ENCODE measurements at places on chromosomes 6 and 20. TPM values are rescaled to one million over a fixed set of nuclear protein-coding genes. Genes with fewer than 3 reads are reported as not detected.

Gene ESR1
- total RNA-seq = 5.9 TPM

- no peak for DNase-seq
Measured at GRCh38 chr20:46951405-46951804, 56.8 kb downstream of the EYA2 start.

- no peak for DNase-seq
Measured at GRCh38 chr6:33061987-33062386, 11.5 kb downstream of the HLA-DPA1 start.

DNA sequence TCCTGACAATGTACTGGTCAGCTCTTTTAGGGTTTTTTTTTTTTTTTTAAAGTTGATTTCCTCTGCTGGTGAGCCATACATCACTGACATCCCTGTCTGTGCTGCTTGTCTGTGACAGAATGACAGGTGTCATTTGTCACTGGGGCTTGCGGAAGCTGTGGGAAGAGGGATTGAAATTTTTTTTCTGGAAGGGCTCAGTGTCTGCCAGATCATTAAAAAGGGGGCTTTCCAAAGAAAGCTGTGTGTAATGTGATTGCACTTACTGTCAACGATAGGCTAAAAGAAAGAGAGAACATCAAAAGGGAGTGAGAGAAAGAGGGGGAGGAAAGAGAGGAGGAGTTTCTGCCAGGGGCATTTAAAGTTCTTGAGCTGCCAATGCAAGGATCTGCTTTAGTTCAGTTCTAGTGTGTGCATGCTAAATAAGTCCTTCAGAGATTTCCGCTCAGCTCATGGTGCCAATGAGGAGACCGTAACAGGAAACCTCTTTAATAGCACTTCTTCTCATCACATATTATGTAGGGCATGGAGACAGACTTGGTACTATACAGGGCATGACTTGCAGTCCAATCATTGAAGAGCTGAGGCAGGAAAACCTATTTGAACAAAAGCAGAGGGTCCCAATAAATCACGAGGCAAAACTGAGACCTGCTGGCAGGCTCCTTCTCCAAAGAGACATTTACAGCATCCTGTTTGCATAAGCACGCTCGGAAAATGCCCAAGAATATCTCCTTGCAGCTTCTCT lies 177.2 kb downstream of the TSHZ2 start:
- DNase-seq = no peak

GRCh38 chr20:59363101-59363500 lies 62.7 kb downstream of the EDN3 start:
- DNase-seq = no peak

Gene OXT
- 3.0 TPM for total RNA-seq

Gene NKAIN4
- not detected for total RNA-seq

Gene LINC00237
- not detected for total RNA-seq

- DNase-seq = no peak
Measured at GRCh38 chr6:119267126-119267905, 82.2 kb downstream of the MAN1A1 start.

Gene SLC22A1
- 2.3 TPM for total RNA-seq

Measured in T-cell (primary cell).